ENCODE measurements at places on chromosomes 7 and 10. TPM values are rescaled to one million over a fixed set of nuclear protein-coding genes. Genes with fewer than 3 reads are reported as not detected.

- no peaks in the 10 kb centered on the region for H3K36me3 ChIP-seq
- no peak overlapping the region for H3K4me3 ChIP-seq
- H3K4me1 ChIP-seq = no peaks in the 10 kb centered on the region
Observed at GRCh38 chr10:78727251-78727650, 341.5 kb upstream of the ZMIZ1 start.

- no peak overlapping the region for H3K4me3 ChIP-seq
- no peaks in the 10 kb centered on the region for H3K4me1 ChIP-seq
- no peak for DNase-seq
- H3K27ac ChIP-seq = no peak overlapping the region
- H3K27me3 ChIP-seq = no peaks in the 10 kb centered on the region
Observed at GRCh38 chr10:110556296-110556695, 11.2 kb upstream of the SMC3 start.

MMD2 gene
- total RNA-seq = not detected

MEIG1 gene
- total RNA-seq = not detected

AFAP1L2 gene
- total RNA-seq = 176 TPM

Data from tibial nerve (tissue), 4 donors.